Glutamatergic neuron (in vitro differentiated cells): ENCODE measurements at places on chromosomes 12 and 14. TPM values are rescaled to one million over a fixed set of nuclear protein-coding genes. Genes with fewer than 3 reads are reported as not detected.

GRCh38 chr14:68172627-68173026 is 353.0 kb downstream of the RAD51B start:
- no peaks in the 10 kb centered on the region for H3K36me3 ChIP-seq
- no peaks in the 10 kb centered on the region for H3K27me3 ChIP-seq
- H3K4me3 ChIP-seq, result no peak overlapping the region
- H3K4me1 ChIP-seq, result peaks cover 7% of the 10 kb centered on the region
- no peak overlapping the region for H3K27ac ChIP-seq

DNA sequence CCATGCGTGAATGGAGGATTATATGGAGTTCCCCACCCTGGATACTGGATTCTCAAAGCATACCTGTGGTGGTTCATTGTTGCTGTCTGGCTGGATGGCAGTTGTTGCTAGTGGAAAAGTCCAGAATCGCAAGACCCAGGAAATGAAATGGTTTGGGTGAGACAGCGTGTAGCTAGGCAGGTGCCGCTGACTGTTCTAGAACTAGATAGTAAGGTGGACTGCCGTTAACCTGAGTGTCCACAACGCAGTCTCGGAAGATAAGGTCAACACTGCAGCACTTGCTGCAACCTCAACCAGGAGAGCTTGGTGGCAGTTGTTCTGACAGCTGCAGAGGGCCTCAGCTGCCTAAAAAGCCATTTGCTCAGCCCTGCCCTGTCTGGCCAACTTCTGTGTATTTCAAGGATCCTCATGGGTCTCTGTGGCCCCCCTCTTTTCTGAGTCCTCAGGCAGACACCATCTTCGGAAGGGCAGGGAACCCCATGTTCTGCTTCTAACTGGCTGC is 15.5 kb upstream of the IRF2BPL start:
- H3K4me3 ChIP-seq, result peak overlapping the region; percentile 30
- DNase-seq, result no peak
- H3K4me1 ChIP-seq, result peaks cover 51% of the 10 kb centered on the region
- H3K27ac ChIP-seq, result peak overlapping the region; percentile 99
- H3K36me3 ChIP-seq, result no peaks in the 10 kb centered on the region
- peaks cover 2% of the 10 kb centered on the region for H3K27me3 ChIP-seq

- H3K27ac ChIP-seq, result no peak overlapping the region
- no peak overlapping the region for H3K4me3 ChIP-seq
- no peaks in the 10 kb centered on the region for H3K27me3 ChIP-seq
- H3K36me3 ChIP-seq, result no peaks in the 10 kb centered on the region
Observed at GRCh38 chr12:87793131-87793530, 236.1 kb downstream of the C12orf50 start.

DNA sequence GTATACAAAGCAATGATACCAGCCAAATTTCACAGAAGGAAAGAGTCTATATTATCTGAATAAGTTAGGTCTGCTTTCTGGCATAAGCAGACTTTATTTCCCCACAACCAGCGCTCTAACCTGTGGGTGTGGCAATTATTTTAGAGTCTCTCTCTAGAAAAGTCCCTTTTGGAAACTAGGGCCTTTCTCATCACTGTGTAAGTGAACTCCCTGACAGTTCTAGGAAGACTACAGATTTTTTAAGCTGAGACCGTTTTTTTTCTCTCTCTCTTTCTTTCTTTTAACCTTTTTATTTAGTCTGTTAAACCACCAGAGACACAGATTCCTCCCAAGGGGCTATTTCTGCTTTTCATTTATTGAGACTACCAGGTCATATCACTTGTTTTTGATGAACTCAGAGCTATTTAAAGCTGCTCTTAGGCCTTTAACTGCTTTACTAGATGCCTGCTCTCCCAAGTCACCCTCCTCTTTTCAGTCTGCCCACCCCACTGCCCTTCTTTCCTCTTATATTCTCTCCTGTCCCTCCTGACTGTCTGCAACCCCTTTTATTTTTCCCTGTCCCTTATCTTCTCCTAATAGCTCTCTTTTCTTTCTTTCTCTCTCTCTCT is 69.2 kb upstream of the ARHGAP5 start:
- DNase-seq, result no peak
- no peak overlapping the region for H3K27ac ChIP-seq
- no peak overlapping the region for H3K4me3 ChIP-seq

DNA sequence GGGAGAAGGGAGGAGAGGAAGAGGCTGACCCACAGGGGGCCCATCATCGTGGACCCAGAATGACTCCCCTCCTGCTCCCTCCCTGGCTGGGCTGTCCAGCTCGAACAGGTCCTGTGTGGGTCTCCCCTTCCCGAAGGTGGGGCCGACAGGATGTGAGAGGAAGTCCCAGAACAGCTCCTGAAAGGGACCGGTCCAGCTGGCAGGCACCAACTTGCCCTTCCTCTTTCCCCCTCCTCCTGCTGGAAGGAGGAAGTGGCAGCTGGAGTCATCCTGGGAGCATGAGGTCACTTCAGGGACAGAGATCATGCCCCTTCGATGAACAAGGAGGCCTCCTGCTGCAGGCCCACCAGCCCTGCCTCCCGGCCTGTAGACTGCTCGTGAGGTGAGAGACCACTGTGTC is 35.0 kb upstream of the BEGAIN start:
- H3K27ac ChIP-seq, result no peak overlapping the region
- no peak for DNase-seq
- H3K27me3 ChIP-seq, result peaks cover 8% of the 10 kb centered on the region
- H3K4me1 ChIP-seq, result peaks cover 27% of the 10 kb centered on the region

The SPIC gene
- not detected for total RNA-seq

DNA sequence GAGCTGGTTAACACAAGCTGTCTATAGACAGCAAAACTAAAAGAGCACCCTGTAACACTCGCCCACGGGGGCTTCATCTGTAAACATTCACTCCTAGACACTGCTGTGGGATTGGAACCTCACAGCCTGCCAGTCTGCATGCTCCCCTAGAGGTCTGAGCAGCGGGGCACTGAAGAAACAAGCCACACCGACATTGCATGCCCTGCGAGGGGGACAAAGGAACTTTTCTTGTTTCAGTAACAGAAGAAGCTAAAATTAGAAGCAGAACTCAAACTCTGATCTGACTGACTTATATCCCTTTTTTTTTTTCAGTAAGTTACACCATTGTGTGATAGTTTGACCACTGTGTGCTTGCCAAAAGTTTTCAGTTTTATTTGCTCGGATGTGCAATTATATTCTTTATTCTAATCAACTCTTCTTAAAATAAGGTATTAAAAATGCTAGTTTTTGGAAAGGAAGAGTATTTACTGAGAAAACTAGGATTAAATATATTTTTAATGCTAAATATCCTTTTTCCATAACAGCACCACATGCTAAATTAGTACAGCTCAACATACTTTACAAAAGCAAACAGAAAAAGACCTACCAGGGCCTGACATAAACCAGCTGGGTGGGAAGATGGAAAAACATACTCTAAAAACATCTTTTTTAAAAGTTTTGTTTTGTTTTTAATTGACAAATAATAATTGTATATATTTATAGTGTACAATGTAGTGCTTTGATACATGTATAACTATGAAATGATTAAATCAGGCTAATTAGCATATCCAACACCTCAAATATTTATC is 100.2 kb downstream of the EPS8 start:
- no peak for DNase-seq
- H3K4me1 ChIP-seq, result peaks cover 11% of the 10 kb centered on the region
- H3K4me3 ChIP-seq, result peak overlapping the region; percentile 65
- H3K27ac ChIP-seq, result peak overlapping the region; percentile 63
- H3K27me3 ChIP-seq, result peaks cover 2% of the 10 kb centered on the region
- H3K36me3 ChIP-seq, result no peaks in the 10 kb centered on the region

DNA sequence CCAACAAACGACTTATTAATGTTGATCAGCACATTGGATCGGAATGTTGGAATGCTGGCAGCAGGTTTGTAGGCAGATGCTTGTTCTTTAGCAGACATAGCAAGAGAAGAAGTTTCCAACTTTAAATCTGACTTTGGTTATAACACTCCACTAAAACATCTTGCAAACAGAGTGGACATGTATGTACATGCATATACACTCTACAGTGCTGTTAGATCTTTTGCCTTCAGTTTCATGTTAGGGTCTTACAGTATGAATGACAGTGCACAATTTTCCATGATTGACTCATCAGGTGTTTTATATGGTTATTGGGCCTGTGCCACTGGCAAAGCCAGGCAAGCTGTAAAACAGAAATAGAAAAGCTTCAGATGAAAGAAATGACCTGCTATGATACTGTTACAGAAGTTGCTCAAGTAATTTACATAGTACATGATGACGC is 14.3 kb upstream of the DHRS7 start:
- H3K27ac ChIP-seq, result no peak overlapping the region
- no peaks in the 10 kb centered on the region for H3K36me3 ChIP-seq
- no peak for DNase-seq
- peaks cover 5% of the 10 kb centered on the region for H3K27me3 ChIP-seq
- no peaks in the 10 kb centered on the region for H3K4me1 ChIP-seq

- H3K4me3 ChIP-seq, result no peak overlapping the region
- no peak for DNase-seq
- H3K27ac ChIP-seq, result no peak overlapping the region
- no peaks in the 10 kb centered on the region for H3K4me1 ChIP-seq
- no peaks in the 10 kb centered on the region for H3K36me3 ChIP-seq
Observed at GRCh38 chr12:58359084-58359483, 417.7 kb downstream of the ATP23 start.

DNA sequence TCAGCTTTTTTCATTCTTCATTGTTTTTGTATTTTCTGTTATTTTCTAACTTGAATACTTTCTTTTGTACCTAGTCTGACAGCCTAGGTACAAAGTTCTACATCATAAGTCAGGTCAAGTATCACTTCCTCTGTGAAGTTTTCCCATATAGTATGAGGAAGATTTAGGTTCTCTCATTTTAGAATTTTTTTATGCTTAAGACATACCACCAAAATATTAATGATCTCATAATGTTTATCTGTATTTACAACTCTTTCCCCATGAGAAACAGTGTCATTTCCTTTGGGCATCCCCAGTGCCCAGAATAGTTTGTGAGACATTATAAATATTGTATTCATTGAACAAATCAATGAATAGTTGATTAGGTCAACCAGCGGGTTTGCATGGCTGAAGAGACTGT is 3.1 kb upstream of the ATF7IP start:
- H3K4me1 ChIP-seq, result no peaks in the 10 kb centered on the region
- H3K27me3 ChIP-seq, result peaks cover 5% of the 10 kb centered on the region
- H3K36me3 ChIP-seq, result peaks cover 5% of the 10 kb centered on the region

DNA sequence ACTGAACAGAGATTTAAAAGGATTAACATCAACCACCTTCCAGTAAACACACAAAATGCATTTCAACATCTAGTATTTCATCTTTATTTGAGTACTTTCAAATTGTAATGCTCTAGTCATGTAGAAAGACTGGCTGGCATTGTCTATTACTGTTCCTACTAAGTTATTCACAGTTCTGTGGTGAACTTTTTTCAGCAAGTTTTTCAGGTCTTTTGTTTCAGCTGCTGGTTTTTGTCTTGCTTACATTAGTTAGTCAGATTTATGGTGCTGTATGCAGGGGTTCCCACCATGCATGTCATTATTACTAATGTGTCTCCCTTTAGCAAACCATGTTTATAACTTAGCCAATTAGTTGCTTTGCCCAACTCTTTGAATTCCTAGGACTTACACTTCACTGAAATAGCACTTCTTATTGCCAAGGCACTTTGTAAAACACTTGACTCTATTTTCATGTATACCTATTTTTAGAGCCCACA is 253.4 kb upstream of the KITLG start:
- no peak overlapping the region for H3K4me3 ChIP-seq
- DNase-seq, result no peak
- no peaks in the 10 kb centered on the region for H3K4me1 ChIP-seq
- no peaks in the 10 kb centered on the region for H3K27me3 ChIP-seq
- peaks cover 5% of the 10 kb centered on the region for H3K36me3 ChIP-seq

GRCh38 chr14:64604001-64604400 is 54.2 kb downstream of the PPP1R36 start:
- H3K27me3 ChIP-seq, result no peaks in the 10 kb centered on the region
- no peak for DNase-seq
- H3K4me3 ChIP-seq, result no peak overlapping the region
- no peaks in the 10 kb centered on the region for H3K4me1 ChIP-seq
- H3K27ac ChIP-seq, result no peak overlapping the region

The NCAPD2 gene
- total RNA-seq, result 29.3 TPM

The FAIM2 gene
- 3.5 TPM for total RNA-seq

DNA sequence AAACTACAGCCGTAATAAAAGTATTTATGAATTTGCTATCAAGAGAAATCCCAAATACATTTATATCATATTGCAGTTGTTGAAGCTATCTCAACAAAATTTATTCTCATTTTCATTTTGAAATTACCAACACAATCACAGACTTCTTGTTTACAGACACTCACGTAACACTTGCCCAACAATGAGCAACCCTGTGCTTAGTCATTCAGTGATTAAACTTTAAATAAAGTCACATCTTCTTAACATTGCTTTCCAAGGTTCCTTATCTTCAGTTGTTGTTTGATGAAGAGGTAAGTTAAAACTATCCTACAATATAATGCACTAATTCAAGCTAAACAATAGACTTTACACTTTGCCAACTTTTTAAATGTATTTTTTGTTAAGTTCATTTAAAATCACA is 601.8 kb downstream of the SLC16A7 start:
- no peaks in the 10 kb centered on the region for H3K27me3 ChIP-seq
- peaks cover 3% of the 10 kb centered on the region for H3K4me1 ChIP-seq
- no peak overlapping the region for H3K4me3 ChIP-seq
- DNase-seq, result no peak
- no peaks in the 10 kb centered on the region for H3K36me3 ChIP-seq
- H3K27ac ChIP-seq, result no peak overlapping the region

DNA sequence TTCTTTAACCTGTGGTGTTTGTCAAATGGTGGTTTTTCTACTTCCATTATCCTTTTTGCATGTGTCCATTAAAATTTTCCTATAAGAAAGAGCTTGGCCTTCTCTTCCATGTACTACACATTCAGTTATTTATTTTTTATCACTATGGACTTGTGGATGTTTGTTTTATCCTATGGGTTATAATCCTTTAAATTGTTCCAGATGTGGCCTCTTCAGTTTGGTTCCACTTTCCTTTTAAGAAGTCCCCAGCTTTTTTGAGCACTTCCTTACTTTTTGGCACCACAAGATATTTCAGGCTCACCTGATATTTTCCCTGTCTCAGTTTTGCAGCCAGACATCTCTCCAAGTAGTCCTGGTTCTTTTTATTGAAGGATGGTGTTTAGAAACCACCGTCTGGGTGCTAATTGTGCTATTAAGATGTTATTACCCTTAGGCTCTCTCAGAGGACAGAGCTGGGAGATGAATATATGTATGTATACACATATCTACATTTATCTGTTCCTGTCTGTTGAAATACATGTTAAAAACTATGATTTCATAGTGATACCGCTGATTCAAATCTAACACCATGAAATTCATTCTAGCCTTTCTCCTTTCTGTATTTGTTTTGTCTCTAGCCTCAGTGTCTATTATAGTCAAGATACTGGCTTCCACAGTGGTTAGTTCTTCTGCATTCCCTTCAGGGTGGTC is 408.5 kb upstream of the RGS6 start:
- DNase-seq, result no peak
- H3K4me1 ChIP-seq, result peaks cover 2% of the 10 kb centered on the region
- no peak overlapping the region for H3K4me3 ChIP-seq
- H3K27ac ChIP-seq, result no peak overlapping the region
- no peaks in the 10 kb centered on the region for H3K36me3 ChIP-seq
